ENCODE measurements at places on chromosomes 5 and 9.

GRCh38 chr9:17942498-17942897 is 363.6 kb downstream of the SH3GL2 start:
- no peak for DNase-seq

GRCh38 chr9:89412541-89412940 is 85.4 kb downstream of the SEMA4D start:
- no peak for DNase-seq

DNA sequence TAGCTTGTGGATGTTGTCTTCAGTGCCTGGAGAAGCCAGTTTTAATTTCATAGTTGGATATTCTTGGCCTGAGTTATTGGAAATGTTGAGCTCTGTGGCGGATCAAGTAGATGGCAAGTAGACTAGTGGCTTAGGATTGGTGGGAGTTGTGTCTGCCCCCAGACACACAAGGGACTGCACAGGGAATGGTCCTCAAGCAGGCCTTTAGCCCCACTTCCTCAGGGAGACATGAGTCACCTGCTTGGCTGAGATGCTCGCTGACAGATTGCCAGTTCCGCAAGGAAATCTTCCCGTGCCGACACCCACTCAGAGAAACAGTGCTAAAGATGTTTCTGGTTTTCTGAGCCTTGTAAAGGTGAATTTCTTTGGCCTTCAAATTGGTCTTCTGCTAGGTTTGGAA is 18.8 kb upstream of the CATSPER3 start:
- no peak for DNase-seq

DNA sequence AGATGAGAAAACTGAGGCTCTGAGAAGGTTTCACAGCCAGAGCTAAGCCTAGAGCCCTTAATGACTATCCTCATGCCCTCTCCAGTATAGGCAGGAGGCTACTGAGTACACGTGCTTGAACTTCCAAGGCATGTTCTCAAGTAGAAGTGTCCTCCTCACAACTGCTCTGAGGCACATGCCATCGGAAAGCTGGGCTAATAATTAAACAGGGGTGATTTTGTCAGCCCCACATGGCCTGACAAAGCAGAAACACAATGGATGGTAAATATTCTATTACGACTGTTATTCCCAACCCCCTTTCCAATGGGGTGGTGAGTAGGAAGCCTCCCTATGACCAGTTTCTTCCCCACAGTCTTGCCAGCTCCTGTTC is 34.3 kb downstream of the KCNIP1 start:
- DNase-seq: no peak

DNA sequence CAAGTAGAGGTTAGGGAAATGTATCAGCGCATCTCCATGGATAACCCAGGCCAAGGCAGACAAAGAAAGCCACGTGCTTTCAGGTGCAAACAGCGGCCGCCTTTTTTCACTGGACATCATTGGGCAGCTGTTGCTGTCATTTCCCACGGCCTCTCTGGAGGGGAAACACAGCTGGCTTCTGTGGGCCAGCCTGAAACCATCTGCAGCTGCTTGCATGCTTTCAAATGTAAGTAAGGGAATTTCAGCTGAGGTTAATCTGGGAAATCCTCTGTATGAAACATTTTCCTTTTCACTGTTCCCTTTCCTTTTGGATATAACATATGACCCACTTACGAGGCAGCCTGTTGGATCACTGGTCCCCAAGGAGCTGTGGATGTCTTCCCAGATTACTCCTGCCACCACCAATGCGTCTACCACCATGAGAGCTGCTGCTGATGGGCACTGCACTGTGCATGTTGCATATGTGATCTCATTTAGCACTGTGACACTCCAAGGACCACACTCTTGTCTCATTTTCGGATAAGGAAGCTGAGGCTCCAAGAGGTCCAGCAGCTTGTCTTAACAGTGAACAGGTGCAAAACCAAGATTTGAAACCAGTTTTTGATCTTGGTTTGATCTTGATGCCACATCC is 106.3 kb downstream of the C9orf152 start:
- DNase-seq: no peak

DNA sequence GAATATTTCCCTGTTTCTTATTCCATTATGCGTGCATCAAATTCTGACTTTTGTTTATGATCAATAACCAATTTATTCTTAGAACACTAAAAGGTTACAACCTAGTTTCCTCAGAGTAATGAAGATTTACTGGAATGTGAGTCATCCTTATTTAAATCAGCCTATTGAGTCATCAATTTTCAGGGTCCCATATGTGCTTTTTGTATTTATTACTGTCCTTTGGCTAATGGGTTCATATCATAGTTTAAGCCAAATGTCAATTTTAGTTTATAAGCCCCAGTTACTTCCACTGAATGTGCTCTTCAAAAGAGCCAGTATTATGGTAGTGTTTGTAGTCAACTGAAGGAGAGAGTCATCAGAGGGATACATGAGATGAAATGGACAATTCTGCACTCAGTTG is 359.2 kb downstream of the PRR16 start:
- no peak for DNase-seq

Data from urinary bladder (tissue), 4 donors.